Fibroblast of mammary gland (primary cell): ENCODE measurements at places on chromosomes 3 and 15.

GRCh38 chr3:134374791-134375581, 739 bp upstream of the AMOTL2 start:
- no peak for DNase-seq

DNA sequence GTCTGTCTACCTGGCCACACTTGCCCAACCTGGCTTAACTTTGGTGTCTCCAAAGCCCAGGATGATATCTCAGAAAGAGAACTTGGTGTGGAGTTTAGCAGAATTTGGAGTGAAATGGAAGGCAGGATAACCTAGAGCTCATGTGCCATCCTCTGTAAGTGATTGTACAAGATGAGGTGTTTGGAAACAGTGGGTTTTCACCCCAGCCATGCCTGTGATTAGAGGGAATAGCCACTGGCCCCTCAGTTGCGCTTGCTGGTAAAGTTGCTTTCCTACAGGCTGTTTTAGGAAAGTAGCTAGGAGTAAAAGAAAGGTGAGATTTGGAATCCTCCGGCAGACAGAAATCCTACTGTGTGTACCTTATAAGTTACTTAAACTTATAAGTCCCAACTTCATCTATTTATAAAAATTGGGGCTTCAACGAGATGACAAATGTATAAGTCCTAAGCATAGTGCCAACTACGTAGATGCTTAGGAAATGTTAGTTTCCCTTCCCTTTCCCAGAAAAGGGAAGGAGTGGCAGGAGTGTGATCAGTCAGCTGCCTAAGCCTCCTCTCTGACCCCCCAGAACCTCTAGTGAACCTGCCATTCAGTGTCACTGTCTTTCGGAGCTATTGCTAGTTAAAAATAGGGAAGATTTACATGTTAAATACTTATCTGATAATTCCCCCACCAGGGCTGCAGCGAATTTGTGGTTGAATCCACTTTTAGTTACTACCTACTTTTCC, 13.4 kb upstream of the BMF start:
- no peak for DNase-seq

DNA sequence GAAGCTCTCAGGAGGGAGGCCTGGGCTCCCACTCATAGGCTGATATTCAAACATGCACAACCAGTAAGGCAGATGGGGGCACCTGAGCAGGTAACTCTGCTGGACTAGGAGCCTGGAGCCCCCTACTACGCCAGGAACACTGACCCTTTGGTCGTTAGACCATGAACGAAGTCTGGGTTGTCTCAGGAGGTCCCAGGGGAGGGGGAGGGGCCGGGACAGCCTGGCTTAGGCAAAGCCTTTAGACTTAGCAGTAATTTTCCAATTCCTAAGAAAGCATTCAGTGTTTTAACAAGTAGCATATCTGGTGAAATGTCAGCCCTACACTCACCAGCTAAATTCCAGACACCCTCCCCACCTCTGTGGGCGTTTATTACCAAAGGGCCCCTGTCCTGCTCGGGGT, 67.4 kb upstream of the ST8SIA2 start:
- no peak for DNase-seq

DNA sequence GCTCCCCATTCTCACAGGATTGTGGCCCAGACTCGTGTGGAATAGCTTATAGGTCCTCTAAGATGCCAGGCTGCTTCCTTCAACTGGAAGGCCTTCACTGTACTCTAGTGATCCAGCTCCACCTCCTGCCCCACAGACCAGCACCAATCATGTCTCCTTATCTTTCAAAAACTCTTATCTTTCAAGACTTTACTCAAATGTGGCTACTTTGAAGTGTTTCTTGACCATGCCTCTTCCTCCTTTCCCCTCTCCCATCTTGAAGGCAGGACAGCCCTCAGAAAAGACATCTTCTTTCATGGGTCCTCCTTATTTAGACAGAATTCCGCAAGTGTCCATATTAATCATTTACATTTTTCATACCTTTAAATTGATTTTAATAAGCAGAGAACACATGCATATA, 142.3 kb downstream of the CHST2 start:
- no peak for DNase-seq

- DNase-seq = peak; percentile 99
Observed at GRCh38 chr3:46089237-46090011, 62.1 kb upstream of the XCR1 start.

DNA sequence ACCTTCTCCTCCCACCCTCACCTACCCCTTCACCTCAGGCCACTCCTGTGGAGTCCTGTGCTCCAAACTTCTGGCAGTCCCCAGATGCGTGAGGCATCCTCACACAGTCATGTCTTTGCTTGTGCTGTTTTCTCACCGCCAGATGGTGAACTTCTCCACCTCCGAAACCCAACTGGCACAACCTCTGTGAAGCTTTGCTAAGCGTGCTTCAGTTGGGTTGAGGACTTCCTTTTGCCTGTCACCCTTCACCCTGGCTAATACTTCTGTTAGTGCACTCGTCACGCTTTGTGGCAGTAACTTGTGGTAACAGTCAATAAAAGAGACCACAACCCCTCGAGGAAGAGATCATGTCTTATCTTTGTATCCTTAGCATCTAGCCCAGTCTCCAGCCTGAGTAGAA, 42.0 kb upstream of the SKOR1 start:
- no peak for DNase-seq

GRCh38 chr3:39237027-39237426, 42.8 kb downstream of the CX3CR1 start:
- DNase-seq = no peak

DNA sequence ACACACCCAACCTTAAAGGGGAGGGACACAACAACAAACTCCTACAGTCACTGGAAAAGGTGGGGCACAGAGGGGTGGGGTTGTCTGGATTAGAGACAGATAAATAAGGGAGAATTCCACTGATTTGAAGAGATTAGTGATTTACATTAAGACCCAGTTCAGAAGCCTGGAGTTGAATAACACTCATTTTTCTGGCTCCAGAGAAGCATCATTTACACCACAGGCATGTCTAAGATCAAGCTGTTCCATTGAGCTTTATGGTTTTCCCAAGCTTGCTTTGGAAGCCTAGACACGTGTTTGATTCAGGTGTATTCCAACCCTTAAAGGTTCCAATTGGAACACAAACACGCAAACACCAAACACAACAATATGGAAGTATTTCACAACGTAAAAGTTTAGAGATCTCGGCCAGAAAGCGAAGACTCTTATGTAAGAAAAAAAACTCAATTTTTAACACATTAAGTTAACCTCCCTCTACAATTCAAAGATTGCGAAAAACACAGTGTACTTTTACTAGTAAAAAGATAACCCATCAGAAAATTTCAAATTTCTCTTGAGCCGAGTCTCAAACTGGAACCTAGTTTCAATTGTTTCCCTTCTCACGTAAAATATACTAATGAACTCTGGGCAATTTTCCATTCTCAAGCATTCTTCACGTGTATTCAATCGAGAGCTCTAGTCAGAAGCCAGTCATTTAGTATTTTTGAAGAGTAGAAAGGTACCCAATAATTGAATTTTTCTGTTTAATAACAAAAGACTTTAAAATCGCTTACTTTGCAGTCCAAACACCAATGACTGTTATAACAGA, 2.1 kb downstream of the TRA2B start:
- no peak for DNase-seq
